Activated effector memory CD4-positive, alpha-beta T cell treated with Interleukin-2 at 50 U/mL for 16 hours (primary cell): ENCODE measurements at places on chromosomes 12 and 14.

- no peak for DNase-seq
Observed at GRCh38 chr12:28192125-28192524, 1.9 kb downstream of the CCDC91 start.

- no peak for DNase-seq
Observed at GRCh38 chr14:65211341-65211987, 109.1 kb upstream of the MAX start.

DNA sequence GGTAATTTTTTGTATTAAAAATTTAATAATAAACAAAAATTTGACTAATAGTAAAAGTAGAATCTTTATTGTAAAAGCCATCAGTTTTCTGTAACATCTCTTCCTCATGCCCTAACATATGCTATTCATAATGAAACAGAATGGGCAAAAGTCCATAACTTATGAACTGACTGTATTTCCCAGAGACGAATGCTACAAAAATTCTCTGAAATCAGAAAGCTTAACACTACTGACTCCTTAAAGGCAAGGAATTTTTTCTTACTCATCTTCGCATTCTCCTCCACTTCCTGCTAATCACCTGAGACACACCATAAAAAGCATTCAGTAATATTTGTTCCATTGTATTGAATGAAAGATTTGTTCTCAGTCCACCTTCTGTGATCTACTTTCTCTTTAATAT, 17.6 kb downstream of the MON2 start:
- DNase-seq = no peak

GRCh38 chr14:51209457-51209856, 30.6 kb upstream of the TMX1 start:
- DNase-seq = no peak

DNA sequence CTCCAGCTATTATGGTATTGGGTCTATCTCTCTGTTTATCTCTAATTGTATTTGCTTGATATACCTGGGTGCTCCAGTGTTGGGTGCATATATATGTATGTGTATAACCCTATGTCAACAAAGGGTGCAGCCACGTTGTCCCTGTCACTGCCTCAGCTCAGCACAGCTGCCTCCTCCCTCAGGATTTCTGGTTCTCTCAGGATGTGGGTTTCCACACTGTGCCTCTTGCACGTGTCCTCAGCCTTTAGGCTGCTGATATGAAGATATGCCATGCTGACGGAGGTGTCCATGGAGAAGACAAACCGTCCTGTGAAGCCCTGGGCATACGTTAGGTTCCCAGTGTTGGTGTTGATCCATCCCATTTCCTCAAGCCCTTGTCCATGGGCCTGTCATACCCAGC, 791.2 kb downstream of the TMEM121 start:
- no peak for DNase-seq

GRCh38 chr12:53733807-53734200, 6.6 kb upstream of the CALCOCO1 start:
- DNase-seq = no peak

- no peak for DNase-seq
Observed at GRCh38 chr12:52612431-52613383, 5.7 kb downstream of the KRT73 start.

- no peak for DNase-seq
Observed at GRCh38 chr14:96310906-96311305, 52.2 kb downstream of the ATG2B start.

DNA sequence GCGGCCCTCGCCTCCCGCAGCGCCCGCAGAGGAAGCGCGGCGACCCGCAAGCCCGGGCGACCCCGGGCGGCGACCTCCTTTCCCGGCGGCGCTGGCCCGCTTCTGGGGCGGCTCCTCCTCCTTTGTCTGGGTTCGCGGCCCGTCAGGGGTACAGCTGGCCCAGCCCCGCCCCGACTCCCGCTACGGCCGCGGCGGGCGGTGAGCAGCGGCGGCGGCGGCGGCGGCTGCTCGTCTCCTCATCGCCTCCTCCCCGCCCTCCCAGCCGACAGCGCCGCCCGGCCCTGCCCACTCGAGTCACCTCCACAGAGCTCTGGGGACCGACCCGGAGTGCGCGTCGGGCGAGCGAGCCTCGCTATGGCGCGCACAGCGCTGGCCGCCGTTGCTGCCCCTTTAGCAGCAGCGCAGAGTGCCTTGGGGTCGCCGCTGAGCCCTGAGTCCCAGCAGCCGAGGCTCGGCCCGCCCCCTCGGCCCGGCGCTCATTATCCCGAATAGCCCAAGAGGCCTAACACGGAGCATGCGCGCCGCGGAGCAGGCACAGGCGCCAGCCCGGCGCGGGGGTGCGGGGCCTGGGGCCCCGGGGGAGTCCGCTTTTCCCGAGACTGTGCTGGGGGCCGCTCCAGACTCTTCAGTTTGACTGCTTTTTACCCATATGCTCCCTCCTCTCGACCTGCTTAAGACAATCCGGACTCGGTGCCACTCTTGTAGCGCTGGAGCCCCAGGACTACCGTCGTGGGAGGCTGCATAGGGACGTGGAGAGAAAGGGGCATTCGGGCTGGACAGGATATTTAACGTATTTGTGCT, at the start of gene SOS2:
SOS2 (minus strand) TSS at position 104 of the 801 bp plus-strand sequence. CDS start 295 bp downstream, outside the sequence.
- DNase-seq = peak; percentile 75

DNA sequence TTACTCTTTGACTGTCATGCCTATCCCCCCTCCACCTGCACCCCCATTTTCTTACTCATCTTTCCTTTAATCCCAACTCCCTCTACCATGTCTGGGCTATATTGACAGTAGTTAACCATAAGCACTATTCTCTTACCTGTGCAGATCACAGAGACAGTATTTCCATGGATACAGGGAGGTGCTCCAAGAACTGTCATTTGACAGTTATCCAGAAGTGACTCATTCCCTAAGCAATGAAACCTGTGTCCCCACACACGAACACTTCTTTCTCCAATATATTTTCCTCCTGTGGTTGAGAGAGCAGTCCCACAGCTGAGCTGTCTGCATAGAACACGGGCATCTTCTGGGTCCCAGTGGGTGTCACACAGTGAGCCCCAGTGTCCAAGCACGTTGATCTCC, 68.8 kb downstream of the CD163L1 start:
- DNase-seq = no peak
